Uterus (tissue), 4 donors: ENCODE measurements at places on chromosomes 11 and 22. TPM values are rescaled to one million over a fixed set of nuclear protein-coding genes. Genes with fewer than 3 reads are reported as not detected.

- peak overlapping the region; percentile 74 for H3K27ac ChIP-seq
- peak; percentile 33 for DNase-seq
- H3K27me3 ChIP-seq: no peaks in the 10 kb centered on the region
- no peak overlapping the region for H3K4me3 ChIP-seq
- H3K36me3 ChIP-seq: no peaks in the 10 kb centered on the region
- no peaks in the 10 kb centered on the region for H3K4me1 ChIP-seq
These were observed 8.4 kb upstream of the CTR9 start for GRCh38 chr11:10742460-10743208.

DNA sequence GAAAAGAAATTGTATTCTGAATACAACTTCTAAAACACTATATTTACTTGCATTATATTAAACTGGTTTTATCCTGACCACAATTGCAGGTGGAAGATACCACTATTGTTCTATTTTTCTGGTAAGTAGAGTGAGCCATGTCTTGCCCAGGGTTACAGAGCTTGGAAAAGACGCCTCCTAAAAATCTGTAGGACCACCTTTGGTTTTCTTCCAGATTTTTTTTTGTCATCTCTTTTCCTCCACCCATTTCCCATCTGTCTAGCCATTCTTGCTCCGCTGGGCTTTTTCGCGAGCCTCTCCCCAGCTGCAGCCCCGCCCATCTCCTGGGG lies 294 bp upstream of the MTMR3 start:
- no peaks in the 10 kb centered on the region for H3K36me3 ChIP-seq
- peak overlapping the region; percentile 100 for H3K4me3 ChIP-seq
- no peaks in the 10 kb centered on the region for H3K27me3 ChIP-seq
- no peaks in the 10 kb centered on the region for H3K4me1 ChIP-seq
- H3K27ac ChIP-seq: peak overlapping the region; percentile 97
- DNase-seq: no peak

- no peak overlapping the region for H3K27ac ChIP-seq
- H3K4me3 ChIP-seq: no peak overlapping the region
- no peaks in the 10 kb centered on the region for H3K36me3 ChIP-seq
- no peaks in the 10 kb centered on the region for H3K27me3 ChIP-seq
- no peak for DNase-seq
These were observed 98.6 kb downstream of the TTC28 start for GRCh38 chr22:28581016-28581415.

DNA sequence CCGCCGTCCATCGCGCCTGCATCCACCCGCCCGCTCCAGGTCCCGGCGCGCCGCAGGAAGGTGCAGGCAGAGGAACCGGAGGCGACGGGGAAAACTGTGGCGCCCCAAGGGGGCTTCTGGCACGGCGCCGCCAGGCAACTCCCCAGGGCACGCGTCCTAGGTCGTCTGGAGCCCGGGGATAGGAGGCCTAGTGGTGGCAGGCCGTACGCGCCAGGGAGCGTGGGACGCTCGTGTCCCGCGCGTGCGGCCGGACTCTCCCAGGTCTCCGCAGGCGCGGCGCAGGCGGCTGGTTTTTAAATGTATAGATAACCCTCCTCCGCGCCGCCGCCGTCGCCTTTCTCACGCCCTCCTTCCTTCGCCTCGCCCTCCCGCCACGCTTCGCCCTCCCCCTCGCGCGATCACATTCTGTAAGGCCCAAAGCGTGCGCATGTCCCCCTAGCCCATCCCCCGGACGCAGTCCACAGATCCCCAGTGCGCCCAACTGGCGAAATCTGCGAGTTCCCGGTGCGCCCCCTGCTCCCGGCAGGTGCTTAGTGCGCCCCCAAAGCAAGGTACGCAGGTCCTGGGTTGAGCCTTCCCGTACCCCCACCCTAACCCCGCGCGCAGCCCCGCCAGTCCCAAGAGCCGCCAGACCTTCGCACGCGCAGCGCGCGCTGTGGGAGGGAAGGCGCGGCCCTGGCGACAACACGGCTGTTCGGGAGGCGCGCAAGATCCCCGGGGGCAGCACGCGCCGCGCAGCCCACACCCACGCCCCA lies at the start of gene ASCL2:
TSS of gene ASCL2 (minus strand) at position 267 of the 755 bp plus-strand sequence. CDS start at position 11, 256 bp downstream.
- no peak for DNase-seq
- no peaks in the 10 kb centered on the region for H3K4me1 ChIP-seq
- peak within 1 kb of the TSS; percentile 44 for H3K4me3 ChIP-seq
- no peaks in the 10 kb centered on the region for H3K36me3 ChIP-seq
- peak within 1 kb of the TSS; percentile 5 for H3K27ac ChIP-seq

Gene CSNK2A3
- total RNA-seq: 3.0 TPM
